ENCODE measurements at places on chromosomes 1 and 21.

GRCh38 chr1:229164836-229165735 is 105.8 kb upstream of the RAB4A start:
- no peak for DNase-seq

DNA sequence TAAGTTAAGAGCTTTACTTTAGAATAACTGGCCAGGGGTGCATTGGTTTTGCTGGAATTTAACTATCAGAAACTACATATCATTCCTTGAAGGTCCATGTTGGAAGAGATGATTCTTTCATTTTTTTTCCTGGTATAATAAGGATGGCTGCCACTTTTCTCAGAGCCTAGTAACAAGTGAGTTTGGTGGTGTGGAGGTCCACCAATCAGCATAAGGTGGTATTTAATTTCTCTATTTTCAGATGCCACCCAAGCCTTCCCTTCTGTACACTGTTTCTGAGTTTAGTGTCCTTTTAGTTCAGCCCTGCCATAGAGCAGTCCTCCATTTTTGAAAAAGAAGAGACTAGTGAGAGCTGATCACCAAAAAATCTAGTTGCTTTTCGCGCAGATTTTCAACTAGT is 386.3 kb downstream of the USP25 start:
- DNase-seq = no peak

GRCh38 chr1:150621497-150622302 is 7.7 kb downstream of the ENSA start:
- DNase-seq = peak; percentile 74

GRCh38 chr1:172394141-172394751 is 26.2 kb upstream of the C1orf105 start:
- DNase-seq = peak; percentile 81

- DNase-seq = peak; percentile 7
Measured at GRCh38 chr1:232891071-232891470, 59.3 kb upstream of the NTPCR start.

- DNase-seq = no peak
Measured at GRCh38 chr1:17986156-17986555, 121.4 kb upstream of the IGSF21 start.

DNA sequence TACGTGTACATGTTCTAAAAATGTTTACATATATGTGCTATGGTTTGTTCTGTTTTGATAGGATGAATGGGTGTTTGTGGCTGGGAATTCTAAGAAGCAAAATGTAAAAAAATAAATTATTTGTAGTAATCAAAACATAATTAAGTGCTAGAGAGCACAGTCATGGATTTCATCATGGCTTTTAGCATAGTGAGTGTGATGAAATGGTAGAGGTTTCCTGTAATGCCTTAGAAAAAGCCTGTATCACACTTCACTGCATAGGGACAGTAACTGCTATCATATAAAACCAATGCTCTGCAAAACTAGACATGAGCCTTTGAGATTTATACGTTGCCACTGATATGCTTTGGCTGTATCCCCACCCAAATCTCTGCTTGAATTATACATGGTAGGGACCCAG is 99.8 kb downstream of the PTGER3 start:
- DNase-seq = no peak

DNA sequence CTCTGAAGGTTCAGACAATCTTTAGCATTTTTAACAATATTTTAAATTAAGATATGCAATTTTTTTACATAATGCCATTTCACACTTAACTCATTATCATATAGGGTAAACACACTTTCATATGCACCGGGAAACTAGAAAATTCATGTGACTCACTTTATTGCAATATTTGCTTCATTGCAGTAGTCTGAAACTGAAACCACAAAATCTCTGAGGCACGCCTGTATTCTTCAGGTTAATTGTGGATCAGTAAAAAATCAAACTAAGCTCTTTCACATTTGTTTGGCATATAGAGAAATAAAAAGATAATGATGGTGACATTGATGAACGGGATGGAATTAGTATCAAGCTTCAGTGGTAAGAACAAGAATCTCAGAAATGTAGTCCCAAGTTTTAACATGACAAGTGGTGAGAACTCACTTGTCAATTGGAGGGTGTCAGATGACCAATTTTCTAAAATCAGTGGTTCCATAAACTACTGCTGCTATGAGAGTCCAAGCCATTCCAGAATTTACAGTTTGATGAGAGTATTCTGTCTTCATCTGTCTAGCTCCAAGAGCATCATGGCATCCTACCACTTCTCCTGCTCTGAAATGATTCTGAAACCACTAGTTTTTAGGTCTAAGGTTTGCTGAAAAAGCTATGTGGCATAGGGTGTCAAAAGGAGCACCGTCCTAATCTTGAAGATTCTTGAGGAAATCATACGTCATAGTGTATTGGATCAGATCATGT is 281.0 kb downstream of the PTPRC start:
- no peak for DNase-seq

Data from hematopoietic multipotent progenitor cell (in vitro differentiated cells).